ENCODE measurements at places on chromosomes 5 and 9. TPM values are rescaled to one million over a fixed set of nuclear protein-coding genes. Genes with fewer than 3 reads are reported as not detected.

The CDK5RAP2 gene
- 74.1 TPM for total RNA-seq

DNA sequence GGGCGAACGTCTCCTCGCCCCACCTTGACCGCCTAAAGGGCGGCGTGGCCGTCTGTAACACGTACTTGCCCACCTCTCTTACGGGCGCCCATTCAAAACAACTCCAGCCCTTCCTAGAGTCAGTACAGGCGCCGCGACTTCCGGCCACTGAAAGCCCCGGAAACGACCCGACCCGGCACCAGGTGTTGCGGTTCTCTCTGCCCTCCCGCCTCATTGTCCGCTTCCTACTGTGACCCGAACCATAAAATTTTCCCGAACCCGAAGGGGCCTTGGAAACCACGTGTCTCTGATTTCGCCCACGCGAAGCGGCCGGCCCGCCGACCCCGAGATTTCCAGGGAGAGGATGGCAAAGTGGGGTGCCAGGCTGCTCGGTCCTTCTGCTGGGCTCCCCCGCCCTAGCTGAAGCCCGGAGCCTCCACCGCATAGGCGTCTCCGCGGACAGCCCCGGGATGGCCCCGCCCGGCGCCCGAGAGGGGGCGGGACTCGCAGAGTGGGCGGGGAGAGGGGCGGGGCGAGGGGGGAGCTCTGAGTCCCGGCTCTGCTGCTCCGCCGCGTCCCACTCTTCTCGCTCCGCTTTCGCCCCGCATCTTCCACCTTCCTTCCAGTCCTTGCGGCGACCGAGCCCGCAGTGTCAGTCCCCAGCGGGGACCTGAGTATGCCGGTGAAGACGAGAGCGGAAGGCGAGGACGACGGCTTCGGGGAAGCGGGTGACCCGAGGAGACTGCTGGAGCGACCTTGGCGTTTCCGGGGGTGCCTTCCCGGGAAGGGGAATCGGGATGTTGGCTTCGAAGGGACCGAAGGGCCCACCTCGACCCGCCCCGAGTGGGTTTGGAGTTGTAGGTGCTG, 684 bp upstream of the PTGES2 start:
- H3K36me3 ChIP-seq = 0 out of 2 replicates have a peak, but pooled peaks cover 4% of the 10 kb centered on the region
- peak overlapping the region; percentile 94 for H3K4me3 ChIP-seq
- H3K27ac ChIP-seq = peak overlapping the region; percentile 98
- peak; percentile 95 for DNase-seq
- no peaks in the 10 kb centered on the region for H3K27me3 ChIP-seq

The COL23A1 gene
- total RNA-seq = 8.2 TPM

DNA sequence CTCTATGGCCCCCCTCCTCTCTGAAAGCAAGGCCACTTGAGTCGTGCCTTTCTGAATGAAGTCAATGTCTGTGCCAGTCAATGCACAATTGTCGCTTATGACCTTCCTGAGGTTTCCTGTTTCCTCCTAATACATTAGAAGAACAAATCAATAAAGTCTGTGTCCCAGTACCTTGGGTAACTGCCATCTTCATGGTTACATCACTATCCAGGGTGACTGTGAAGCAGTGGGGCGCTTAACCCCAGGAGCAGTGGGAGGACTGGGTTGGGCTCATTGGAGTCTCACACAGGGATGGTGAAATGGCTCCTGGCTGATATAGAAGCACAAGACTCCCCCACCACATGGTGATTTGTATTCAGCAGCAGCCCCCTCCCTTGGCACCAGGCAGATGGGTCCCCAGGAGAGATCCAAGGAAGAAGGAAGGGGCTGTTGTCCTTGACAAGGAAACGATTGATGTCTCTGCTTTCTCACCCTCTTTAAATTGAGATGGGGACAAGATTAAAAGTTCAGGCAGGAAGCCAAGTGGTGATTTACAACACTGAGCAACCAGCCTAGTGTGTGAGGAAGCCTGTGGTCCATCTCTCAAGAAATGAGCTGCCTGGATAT, 261.9 kb upstream of the ZNF462 start:
- H3K27me3 ChIP-seq = no peaks in the 10 kb centered on the region
- no peak for DNase-seq
- H3K4me1 ChIP-seq = no peaks in the 10 kb centered on the region
- H3K27ac ChIP-seq = no peak overlapping the region

DNA sequence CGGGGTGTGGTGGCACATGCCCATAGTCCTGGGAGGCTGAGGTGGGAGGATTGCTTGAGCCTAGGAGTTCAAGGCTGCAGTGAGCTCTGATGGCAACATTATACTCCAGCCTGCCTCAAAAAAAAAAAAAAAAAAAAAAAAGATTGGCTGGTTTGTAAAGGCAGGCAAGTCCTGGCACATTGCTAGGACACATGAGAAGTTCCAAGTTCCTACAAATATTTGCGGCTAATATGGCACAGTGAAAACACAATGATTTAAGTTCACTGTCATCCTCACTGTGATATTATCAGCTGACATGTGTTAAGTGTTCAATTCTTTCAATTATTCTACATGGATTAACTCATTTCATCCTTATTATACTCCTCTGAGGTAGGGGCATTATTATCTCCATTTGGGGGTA, 20.1 kb downstream of the TMEM268 start:
- H3K27me3 ChIP-seq = no peaks in the 10 kb centered on the region
- no peak for DNase-seq
- no peaks in the 10 kb centered on the region for H3K4me1 ChIP-seq
- H3K4me3 ChIP-seq = no peak overlapping the region
- H3K27ac ChIP-seq = no peak overlapping the region
- H3K36me3 ChIP-seq = no peaks in the 10 kb centered on the region

DNA sequence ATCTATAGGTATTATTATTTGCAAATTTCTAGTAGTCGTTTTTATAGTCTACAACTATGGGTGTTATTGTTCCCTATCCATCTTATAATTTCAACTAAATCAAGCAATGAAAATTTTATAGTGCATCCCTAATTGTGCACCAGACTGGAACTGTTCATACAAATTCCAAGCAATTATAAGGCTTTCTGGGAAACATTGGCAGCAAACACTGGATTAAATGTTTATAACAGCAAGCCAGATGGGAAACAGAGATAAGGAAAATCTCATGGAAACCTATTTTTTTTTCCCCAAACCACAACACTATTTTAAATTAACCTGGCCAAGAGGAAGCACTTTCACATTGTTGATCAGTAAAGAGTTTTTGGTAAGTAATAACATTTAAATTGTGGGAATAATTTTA, 524.3 kb downstream of the RASEF start:
- no peak overlapping the region for H3K4me3 ChIP-seq
- H3K27ac ChIP-seq = no peak overlapping the region
- no peaks in the 10 kb centered on the region for H3K27me3 ChIP-seq
- DNase-seq = no peak

The CD14 gene
- total RNA-seq = not detected

DNA sequence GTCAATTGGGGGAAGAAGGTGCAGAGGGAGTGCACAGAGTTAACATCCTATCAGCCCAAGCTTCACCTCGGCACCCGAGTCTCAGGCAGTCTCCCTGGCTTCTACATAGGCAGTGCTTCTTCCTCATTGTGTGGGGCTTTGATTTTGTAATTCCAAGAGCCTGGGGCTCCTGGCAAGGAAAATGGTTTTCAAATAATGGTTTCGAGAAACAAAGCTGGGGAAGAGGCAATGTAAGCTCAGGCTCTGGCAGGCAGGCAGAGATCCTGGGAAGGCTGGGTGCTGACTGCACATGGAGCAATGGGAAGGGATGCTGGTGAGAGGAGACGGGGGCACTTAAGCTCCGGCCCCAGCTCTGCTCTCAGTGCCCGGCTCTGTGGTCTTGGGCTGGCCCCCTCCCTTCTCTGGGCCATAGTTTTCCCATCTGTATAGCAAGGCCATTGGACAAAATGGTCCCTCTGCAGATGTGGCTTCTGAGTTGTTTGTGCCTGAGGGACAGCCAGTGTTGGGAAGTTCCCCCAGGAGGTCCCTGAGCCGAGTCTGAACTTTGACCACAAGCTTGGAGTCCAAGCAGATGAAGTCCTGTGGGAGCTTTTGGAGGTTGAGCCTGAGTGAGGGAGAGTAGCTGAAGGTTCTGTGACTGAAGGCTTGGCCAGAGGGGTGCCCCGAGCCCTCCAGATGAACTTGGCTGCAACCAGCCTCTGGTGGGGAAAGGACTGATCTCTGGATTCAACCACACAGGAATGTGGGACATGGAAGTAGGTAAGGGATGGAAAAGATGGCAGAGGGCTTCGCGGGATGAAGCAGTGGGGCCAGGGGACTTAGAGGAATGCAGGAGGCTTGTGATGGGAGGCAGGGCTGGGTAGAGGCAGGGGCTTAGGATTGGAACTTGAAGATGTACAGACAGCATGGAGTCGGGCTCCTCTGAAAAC, 28.5 kb upstream of the IL17B start:
- H3K4me1 ChIP-seq = peaks cover 6% of the 10 kb centered on the region
- no peaks in the 10 kb centered on the region for H3K27me3 ChIP-seq
- no peak overlapping the region for H3K4me3 ChIP-seq
- no peaks in the 10 kb centered on the region for H3K36me3 ChIP-seq

DNA sequence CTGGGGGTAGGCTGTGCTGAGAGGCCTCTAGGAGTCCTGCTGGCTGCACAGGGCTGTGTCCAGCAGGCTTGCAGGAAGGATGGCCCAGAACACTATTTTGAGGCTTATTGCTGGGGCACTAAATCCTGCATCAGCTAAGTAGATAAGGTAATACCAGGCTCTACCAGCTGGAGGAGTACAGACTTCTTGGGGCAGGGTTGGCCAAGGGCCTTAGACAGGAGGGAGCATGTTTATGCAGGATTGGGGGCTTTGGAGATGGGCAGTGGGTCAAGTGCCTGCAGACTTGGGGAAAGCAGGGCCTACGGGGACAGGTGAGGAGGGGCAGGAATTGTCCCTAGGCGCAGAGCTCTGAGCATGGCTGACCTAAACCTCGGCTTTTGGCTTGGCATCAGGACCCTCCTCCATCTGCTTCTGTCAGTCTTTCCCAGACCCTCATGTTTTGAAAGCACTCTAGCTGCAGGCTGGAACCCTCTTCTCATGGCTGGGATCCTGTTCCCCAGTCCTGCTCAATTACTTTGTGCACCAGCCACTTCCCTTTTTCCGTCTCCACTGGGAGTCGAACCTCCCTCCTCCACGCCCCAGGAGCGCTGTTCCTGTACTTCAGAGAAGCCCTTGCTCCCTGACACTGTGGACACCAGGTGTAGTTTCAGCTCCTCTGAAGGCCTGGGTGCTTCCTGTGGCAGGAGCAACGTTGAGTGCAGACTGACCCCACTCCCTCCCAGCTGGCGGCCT, 61.0 kb upstream of the SPTLC1 start:
- H3K36me3 ChIP-seq = no peaks in the 10 kb centered on the region
- peak; percentile 73 for DNase-seq
- H3K27me3 ChIP-seq = no peaks in the 10 kb centered on the region
- H3K27ac ChIP-seq = no peak overlapping the region

- no peaks in the 10 kb centered on the region for H3K27me3 ChIP-seq
- no peak overlapping the region for H3K4me3 ChIP-seq
- peaks cover 5% of the 10 kb centered on the region for H3K4me1 ChIP-seq
- DNase-seq = no peak
- H3K27ac ChIP-seq = no peak overlapping the region
Measured at GRCh38 chr5:129653057-129653375, 94.9 kb upstream of the MINAR2 start.

DNA sequence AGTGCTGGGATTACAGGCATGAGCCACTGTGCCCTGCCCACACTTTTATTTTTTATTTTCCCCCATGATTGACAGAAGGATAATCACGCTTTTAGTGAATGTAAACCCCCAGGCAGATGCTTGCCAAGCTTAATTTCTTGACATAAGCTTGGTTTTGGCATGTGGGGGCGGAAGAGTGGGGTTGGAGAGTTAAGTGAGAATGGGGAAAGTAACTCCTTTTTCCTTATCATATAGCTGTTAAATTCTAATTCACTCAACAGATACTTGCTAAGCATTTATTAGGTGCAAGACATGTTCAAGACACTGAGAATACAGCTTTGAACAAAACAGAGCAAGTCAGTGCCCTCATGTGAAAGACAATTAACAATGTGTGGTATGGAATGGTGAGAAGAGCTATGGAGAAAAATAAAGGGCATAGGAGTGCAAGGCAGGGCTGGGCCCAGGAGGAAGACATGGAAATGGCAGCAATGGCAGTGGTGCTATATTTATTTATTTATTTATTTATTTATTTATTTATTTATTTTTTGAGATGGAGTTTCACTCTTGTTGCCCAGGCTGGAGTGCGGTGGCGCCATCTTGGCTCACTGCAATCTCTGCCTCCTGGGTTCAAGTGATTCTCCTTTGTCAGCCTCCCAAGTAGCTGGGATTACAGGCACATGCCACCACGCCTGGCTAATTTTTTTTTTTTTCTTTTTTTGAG, 2.2 kb downstream of the SLC26A2 start:
- no peak overlapping the region for H3K27ac ChIP-seq
- H3K4me1 ChIP-seq = peaks cover 10% of the 10 kb centered on the region
- no peak overlapping the region for H3K4me3 ChIP-seq
- no peaks in the 10 kb centered on the region for H3K36me3 ChIP-seq
- peaks cover 11% of the 10 kb centered on the region for H3K27me3 ChIP-seq
- DNase-seq = no peak

The PCDHA4 gene
- total RNA-seq = 12.5 TPM

The SNX2 gene
- 67.8 TPM for total RNA-seq

The ACOT12 gene
- total RNA-seq = not detected

Measured in GM23338 (cell line).